PC-3 (cell line): ENCODE measurements at places on chromosomes 3 and 15. TPM values are rescaled to one million over a fixed set of nuclear protein-coding genes. Genes with fewer than 3 reads are reported as not detected.

TRIM42 gene
- total RNA-seq = not detected in 2 replicates

DNA sequence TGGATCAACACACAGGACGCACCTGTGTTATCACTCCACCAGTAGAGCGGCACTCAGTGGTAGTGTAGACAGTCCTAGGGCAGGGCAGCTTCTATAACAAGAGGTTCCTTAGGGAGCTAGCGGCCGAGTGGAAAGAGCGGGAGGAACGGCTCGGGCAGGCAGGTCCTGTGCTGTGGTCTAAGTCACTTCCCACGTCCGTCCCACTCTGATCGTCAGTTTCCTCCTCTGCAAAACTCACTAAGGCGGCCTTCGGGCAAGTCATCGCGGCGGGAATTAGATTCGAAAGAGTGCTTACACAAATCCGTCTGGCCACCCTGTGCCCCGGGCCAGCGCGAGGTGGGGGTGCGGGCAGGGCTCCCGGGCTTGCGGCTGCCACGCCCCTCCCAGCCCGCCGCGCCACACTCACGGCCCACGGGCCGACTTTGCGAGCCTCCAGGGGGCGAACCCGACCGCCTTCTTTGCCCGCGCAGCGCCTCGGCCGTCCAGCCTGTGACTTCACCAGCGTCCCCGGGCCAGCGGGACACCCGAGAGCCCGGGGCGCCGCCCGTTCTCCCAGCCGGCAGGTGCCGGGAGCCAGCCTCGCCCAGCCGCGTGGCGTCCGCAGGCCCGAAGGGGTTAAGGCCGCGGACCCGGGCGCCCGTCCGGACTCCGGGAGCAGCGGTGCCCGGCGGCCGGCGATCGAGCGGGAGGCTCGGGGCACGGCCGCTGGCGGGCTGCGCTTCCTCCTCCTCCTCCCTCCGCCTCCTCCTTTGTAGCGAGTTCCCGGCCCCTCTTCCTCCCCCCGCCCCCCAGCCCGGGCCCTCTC is 416 bp upstream of the CORO2B start:
- peaks cover 7% of the 10 kb centered on the region; the same call in 1 of the 2 replicates for H3K4me1 ChIP-seq
- peak; percentile 32 for DNase-seq
- H3K27ac ChIP-seq = no peak overlapping the region
- H3K36me3 ChIP-seq = no peaks in the 10 kb centered on the region

- H3K4me3 ChIP-seq = no peak overlapping the region
- H3K4me1 ChIP-seq = peaks cover 56% of the 10 kb centered on the region
- DNase-seq = peak; percentile 77
These were observed 26.5 kb upstream of the UTS2B start for GRCh38 chr3:191356631-191357439.

- H3K27me3 ChIP-seq = peaks cover 91% of the 10 kb centered on the region
- H3K4me3 ChIP-seq = no peak overlapping the region
- no peak overlapping the region for H3K27ac ChIP-seq
- no peaks in the 10 kb centered on the region for H3K4me1 ChIP-seq
- H3K36me3 ChIP-seq = no peaks in the 10 kb centered on the region
These were observed 1.0 kb upstream of the RYR3 start for GRCh38 chr15:33309602-33310276.

- H3K27me3 ChIP-seq = no peaks in the 10 kb centered on the region
- DNase-seq = no peak
- H3K4me1 ChIP-seq = no peaks in the 10 kb centered on the region
- no peak overlapping the region for H3K4me3 ChIP-seq
These were observed 375.3 kb downstream of the CNTN6 start for GRCh38 chr3:1468145-1468544.

DNA sequence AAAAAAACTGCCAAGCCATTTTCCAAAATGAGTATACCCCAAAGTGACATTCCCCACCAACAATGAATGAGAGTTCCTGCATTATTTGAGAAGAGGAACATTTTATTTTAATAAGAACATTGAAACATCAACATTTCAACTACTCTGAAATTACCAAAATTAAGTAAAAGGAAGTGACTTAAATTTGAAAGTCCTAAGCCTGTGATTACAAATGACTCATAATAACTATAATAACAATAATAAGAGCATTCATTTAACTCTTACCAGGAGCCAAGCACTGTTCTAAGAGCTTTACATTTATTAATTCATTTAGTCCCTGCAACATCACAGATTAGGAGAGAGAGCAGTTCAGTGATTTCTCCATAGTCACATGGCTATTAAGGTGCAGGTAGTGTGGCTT is 32.4 kb downstream of the LRRC28 start:
- H3K4me3 ChIP-seq = no peak overlapping the region
- no peak overlapping the region for H3K27ac ChIP-seq
- H3K4me1 ChIP-seq = no peaks in the 10 kb centered on the region
- no peaks in the 10 kb centered on the region for H3K27me3 ChIP-seq
- no peaks in the 10 kb centered on the region for H3K36me3 ChIP-seq
